ENCODE measurements at places on chromosomes 4 and X. TPM values are rescaled to one million over a fixed set of nuclear protein-coding genes. Genes with fewer than 3 reads are reported as not detected.

DNA sequence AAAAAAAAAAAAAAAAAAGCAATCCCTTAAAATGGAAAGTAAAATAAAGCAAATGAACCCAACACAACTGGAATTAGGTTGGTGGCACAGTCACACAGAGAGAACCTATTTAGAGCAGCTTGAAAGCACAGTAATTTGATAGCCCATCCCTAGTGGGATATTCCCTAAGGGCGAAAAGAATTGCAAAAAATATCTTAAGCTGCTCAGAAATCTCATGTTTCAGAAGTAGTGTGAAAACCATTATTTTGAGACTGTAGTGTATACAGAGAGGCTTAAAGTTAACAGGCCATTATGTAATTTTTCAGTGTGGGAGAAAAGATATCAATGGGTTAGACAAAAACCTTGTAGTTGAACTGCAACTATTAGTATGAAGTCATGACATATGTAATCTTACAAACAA lies 40.0 kb upstream of the DHX15 start:
- H3K36me3 ChIP-seq: peaks cover 5% of the 10 kb centered on the region
- H3K27ac ChIP-seq: no peak overlapping the region
- H3K4me3 ChIP-seq: no peak overlapping the region
- DNase-seq: no peak

- H3K27ac ChIP-seq: no peak overlapping the region
- no peak for DNase-seq
- H3K4me1 ChIP-seq: peaks cover 7% of the 10 kb centered on the region
Measured at GRCh38 chr4:10554121-10554520, 96.9 kb upstream of the ZNF518B start.

DNA sequence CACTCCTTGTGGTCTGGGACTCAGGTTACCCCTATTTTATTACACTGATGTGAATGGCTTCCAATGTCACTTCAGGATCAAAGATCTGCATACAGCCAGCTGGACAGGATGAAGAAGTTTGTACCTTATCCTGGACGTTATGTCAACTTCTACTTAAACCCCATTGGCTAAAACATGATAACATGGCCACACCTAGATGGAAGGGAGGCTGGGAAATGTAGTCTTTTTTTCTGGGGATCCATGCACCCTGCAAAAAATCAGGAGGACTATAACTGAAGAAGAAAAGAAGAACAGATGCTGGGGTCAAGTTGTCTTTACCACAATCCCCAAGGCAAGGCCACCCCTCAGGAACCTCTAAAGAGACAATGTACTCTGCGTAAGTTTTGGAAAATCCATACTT lies 459.2 kb downstream of the BCOR start:
- H3K36me3 ChIP-seq: no peaks in the 10 kb centered on the region
- H3K4me1 ChIP-seq: no peaks in the 10 kb centered on the region
- no peak overlapping the region for H3K27ac ChIP-seq

DNA sequence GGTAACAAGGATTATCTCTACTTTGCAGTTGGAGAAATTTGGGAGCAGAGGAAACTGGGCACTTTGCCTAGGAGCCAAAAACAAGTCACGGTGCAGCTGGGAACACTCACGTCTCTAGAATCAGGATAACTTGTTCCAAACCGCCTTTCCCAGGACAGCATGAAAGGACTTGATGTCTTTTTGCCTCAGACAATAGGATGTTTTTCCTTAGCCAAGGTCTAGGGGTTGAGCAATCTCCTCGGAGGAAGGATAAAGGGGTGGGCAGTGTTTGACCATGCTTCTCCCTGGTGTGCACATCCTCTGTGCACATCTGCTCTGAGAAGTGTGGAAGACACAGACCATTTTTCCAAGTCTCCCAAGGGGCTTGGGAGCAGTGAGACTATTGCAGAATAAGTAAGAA lies 1.7 kb upstream of the SPARCL1 start:
- no peaks in the 10 kb centered on the region for H3K4me1 ChIP-seq
- no peaks in the 10 kb centered on the region for H3K36me3 ChIP-seq

Gene MAGEB10
- polyA plus RNA-seq: not detected

Gene CXorf49
- polyA plus RNA-seq: not detected

DNA sequence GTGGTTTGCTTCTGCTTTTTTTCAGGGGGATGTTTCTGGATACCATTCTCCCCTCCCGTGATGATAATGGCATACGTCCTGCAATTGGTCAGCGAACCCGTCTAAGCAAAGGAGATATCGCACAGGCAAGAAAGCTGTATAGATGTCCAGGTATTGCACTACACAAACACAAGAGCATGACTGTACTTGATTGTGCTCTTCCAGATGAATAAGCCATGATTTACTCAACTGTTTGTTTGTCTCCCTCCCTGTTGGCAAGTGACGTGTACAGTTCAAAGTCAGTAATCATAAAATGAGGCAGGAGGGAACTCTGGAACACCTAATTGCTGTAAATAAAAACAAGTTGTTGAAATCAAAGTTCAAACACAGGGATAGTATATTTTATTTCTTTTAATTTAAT lies 141.4 kb downstream of the TLL1 start:
- no peaks in the 10 kb centered on the region for H3K27me3 ChIP-seq
- no peak overlapping the region for H3K27ac ChIP-seq
- H3K36me3 ChIP-seq: no peaks in the 10 kb centered on the region
- DNase-seq: no peak
- H3K4me3 ChIP-seq: no peak overlapping the region

- no peak overlapping the region for H3K4me3 ChIP-seq
- DNase-seq: no peak
- no peaks in the 10 kb centered on the region for H3K27me3 ChIP-seq
- no peak overlapping the region for H3K27ac ChIP-seq
Measured at GRCh38 chr4:96983830-96984229, 1143.9 kb downstream of the PDHA2 start.

GRCh38 chr4:31084806-31085416 lies 364.7 kb downstream of the PCDH7 start:
- no peak for DNase-seq
- H3K27ac ChIP-seq: no peak overlapping the region
- no peaks in the 10 kb centered on the region for H3K4me1 ChIP-seq
- no peaks in the 10 kb centered on the region for H3K27me3 ChIP-seq
- no peaks in the 10 kb centered on the region for H3K36me3 ChIP-seq

- DNase-seq: no peak
- no peak overlapping the region for H3K27ac ChIP-seq
- H3K36me3 ChIP-seq: peaks cover 3% of the 10 kb centered on the region
- no peak overlapping the region for H3K4me3 ChIP-seq
Measured at GRCh38 chr4:185589067-185589836, 53.9 kb upstream of the PDLIM3 start.

Gene SPANXN4
- not detected for polyA plus RNA-seq

DNA sequence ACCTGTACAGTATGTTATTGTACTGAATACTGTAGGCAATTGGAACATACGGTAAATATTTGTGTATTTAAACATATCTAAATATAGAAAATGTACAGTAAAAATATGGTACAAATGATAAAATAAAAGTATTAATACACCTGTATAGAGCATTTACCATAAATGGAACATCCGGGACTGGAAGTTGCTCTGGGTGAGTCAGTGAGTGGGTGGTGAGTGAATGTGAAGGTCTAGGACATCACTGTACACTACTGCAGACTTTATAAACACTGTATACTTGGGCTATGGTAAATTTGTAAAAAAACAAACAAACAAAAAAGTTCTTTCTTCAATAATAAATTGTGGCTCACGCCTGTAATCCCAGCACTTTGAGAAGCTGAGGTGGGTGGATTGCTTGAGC lies 52.4 kb upstream of the FHL1 start:
- no peaks in the 10 kb centered on the region for H3K36me3 ChIP-seq
- H3K4me1 ChIP-seq: no peaks in the 10 kb centered on the region
- H3K4me3 ChIP-seq: no peak overlapping the region
- no peak for DNase-seq
- H3K27ac ChIP-seq: no peak overlapping the region
- peaks cover 15% of the 10 kb centered on the region for H3K27me3 ChIP-seq

Gene ZNF157
- polyA plus RNA-seq: not detected

Gene RASSF6
- not detected for polyA plus RNA-seq

Gene PRKG2
- not detected for polyA plus RNA-seq

DNA sequence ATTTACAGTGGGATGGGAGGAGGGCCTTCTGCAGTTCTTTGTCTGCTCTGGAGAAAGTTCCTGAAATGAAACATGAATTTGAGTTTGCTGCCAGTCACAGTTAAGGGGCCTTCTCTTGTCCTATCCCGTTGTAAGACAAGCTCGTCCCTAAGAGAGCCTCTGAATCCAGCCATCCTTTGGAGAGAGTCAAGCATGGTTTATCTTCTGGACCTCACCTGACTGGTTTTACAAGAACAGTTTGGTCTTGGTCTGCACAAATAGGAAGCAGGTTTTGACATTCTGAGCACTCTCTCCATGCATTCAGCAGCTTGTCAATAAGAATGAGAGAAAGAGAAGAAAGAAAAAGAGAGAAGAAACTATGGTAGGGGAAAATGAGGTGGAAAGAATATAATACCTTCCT lies 20.4 kb upstream of the TENM3 start:
- H3K27ac ChIP-seq: no peak overlapping the region
- H3K4me1 ChIP-seq: no peaks in the 10 kb centered on the region
- no peaks in the 10 kb centered on the region for H3K36me3 ChIP-seq
- no peak for DNase-seq
- H3K27me3 ChIP-seq: no peaks in the 10 kb centered on the region

- peak overlapping the region; percentile 96 for H3K27ac ChIP-seq
- peaks cover 86% of the 10 kb centered on the region for H3K4me1 ChIP-seq
- peak; percentile 46 for DNase-seq
- no peaks in the 10 kb centered on the region for H3K36me3 ChIP-seq
- no peaks in the 10 kb centered on the region for H3K27me3 ChIP-seq
Measured at GRCh38 chr4:39932776-39933402, 44.8 kb downstream of the PDS5A start.

DNA sequence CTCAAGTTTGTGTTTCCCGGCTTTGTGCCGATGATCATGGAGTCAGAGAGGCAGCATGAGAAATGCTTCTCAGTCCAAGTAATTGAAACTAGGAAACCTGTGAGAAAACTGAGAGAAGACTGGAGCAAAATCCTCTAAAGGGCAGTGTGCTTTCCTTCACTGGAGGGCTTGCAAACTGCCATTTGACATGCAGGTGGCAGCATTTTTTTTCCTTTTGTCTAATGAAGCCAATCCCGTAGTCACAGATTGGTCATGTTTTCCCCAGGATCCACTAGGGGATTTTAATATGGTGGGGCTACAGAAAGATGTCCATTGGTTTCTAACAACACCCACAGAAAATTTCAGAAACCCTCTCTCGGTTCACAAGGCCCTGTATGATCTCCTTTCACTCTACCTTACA lies 117.4 kb upstream of the NUDT10 start:
- H3K4me3 ChIP-seq: no peak overlapping the region
- no peaks in the 10 kb centered on the region for H3K36me3 ChIP-seq
- H3K27ac ChIP-seq: no peak overlapping the region
- H3K4me1 ChIP-seq: no peaks in the 10 kb centered on the region
- no peak for DNase-seq

GRCh38 chr4:127533028-127533700 lies 99.6 kb upstream of the INTU start:
- no peaks in the 10 kb centered on the region for H3K4me1 ChIP-seq
- no peak for DNase-seq
- H3K36me3 ChIP-seq: no peaks in the 10 kb centered on the region
- no peak overlapping the region for H3K27ac ChIP-seq
- no peak overlapping the region for H3K4me3 ChIP-seq

DNA sequence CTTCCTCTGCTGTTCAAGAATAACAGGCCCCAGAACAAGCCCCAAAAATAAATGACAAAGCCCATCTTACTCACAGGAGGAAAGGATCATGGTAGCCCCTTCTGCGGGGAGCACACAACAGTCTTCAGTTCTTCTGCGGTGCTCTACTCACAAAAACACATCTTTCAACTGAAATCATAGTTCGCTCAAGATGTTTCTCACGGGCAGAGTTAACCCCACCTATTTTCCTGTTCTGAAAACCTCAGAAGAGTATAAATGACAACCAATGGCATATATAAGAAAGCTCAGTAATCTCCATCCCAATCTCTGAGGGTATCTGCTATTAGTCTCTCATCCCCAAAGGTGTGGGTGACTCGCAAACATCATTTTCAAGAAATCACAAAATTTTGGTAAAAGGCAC lies at the start of gene TXK:
Gene TXK (minus strand): TSS at position 170 of the 400 bp plus-strand sequence. CDS start 80 bp downstream, at position 90.
- peaks cover 14% of the 10 kb centered on the region for H3K36me3 ChIP-seq
- peaks cover 17% of the 10 kb centered on the region for H3K27me3 ChIP-seq
- peaks cover 55% of the 10 kb centered on the region for H3K4me1 ChIP-seq
- H3K27ac ChIP-seq: peak within 1 kb of the TSS; percentile 98

Gene FAM47A
- polyA plus RNA-seq: not detected

GRCh38 chr4:86089781-86090323 lies 270.0 kb downstream of the MAPK10 start:
- no peak overlapping the region for H3K27ac ChIP-seq
- DNase-seq: no peak
- H3K27me3 ChIP-seq: no peaks in the 10 kb centered on the region
- H3K36me3 ChIP-seq: no peaks in the 10 kb centered on the region

Gene PIR
- not detected for polyA plus RNA-seq

Gene HMGB3
- polyA plus RNA-seq: 2.2 TPM

- no peak for DNase-seq
- no peak overlapping the region for H3K4me3 ChIP-seq
- no peaks in the 10 kb centered on the region for H3K4me1 ChIP-seq
- peaks cover 2% of the 10 kb centered on the region for H3K27me3 ChIP-seq
- no peak overlapping the region for H3K27ac ChIP-seq
Measured at GRCh38 chrX:66766318-66766717, 127.4 kb upstream of the EDA2R start.

GRCh38 chr4:38189445-38189844 lies 229.2 kb downstream of the PTTG2 start:
- no peak overlapping the region for H3K27ac ChIP-seq
- no peak for DNase-seq
- H3K36me3 ChIP-seq: no peaks in the 10 kb centered on the region
- no peak overlapping the region for H3K4me3 ChIP-seq
- no peaks in the 10 kb centered on the region for H3K4me1 ChIP-seq

DNA sequence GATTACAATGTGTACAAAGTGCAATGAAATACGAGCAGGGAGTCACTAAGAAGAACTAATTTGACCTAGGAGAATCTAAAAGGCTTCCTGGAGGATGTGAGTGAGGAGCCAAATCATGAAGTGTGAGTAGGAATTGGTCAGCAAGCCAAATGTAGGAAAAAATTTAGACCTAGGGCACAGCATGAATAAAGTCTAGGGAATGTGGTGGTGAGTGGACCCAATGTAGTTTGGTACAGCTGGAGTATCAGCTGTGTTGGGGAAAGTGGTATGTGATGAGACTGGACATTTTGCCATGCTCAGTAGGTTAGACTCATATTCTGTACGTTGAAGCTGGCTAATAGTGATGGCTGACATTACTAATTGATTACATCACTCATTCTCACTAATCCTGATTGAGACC lies 191.0 kb downstream of the AFF2 start:
- H3K27me3 ChIP-seq: peaks cover 3% of the 10 kb centered on the region
- H3K4me3 ChIP-seq: no peak overlapping the region
- H3K4me1 ChIP-seq: no peaks in the 10 kb centered on the region
- no peak for DNase-seq
- no peak overlapping the region for H3K27ac ChIP-seq
